Fibroblast of skin of left quadriceps (primary cell): ENCODE measurements at places on chromosomes 1 and 21.

DNA sequence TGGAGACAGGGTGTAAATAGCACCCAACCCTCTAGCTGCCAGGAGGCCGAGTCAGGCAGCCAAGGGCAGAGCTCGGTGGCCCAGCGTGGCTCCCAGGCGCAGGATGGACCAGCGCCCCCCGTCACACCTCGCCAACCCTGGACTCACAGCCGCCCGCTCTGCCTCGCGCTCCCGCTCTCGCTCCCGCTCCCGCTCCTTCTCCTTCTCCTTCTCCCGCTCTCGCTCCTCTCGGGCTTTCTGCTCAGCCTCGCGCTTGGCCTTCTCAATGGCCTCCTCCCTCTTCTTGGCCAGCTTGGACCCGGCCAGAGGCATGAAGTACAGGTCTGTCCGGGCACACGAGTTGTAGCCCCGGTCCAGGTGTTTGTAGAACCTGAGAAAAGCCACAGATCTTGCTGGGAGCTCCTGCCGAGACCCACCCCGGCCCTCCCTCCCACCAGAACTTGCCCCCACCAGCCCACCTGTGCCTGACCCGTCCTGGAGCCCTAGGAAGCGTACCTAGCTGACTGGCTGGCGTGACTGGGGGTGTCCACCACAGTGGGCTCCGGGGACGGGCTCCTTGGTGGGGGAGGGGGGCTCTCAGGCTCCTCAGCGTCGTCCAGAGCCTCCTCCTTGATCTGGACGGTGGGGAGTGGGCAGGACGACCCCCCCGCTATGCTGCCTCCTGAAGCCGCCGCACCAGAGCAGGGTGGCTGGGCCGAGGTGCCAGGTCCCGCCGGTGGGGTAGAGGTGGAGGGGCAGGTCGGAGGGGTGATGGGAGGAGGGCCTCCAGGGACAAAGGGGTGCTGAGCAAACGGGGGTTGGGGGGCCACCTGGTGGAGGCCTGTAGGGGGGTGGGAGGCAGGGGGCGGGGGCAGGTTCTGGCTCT is 41.9 kb downstream of the SLC45A1 start:
- DNase-seq, result no peak

- DNase-seq, result no peak
Observed at GRCh38 chr1:19138958-19139581, 71.0 kb downstream of the UBR4 start.

- DNase-seq, result no peak
Observed at GRCh38 chr1:207412845-207413244, 41.3 kb upstream of the CR2 start.

DNA sequence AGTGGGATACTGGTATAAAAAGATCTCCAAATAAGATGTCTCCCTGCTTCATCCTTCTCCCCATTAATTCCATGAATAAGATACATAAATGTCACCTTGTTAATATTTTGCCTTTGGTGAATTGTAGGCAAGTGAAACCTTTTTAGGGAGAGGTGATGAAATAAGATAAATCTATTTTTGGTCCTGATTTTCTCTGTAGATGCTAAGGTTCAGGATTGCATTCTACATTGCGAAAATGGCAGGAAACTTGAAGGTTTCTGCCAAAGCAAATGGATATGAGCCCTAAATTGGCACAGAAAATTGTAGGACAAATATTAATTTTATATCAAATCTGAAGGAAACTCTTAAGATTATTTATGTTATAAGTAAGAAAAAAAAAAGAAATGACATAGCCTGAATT is 107.1 kb downstream of the PLPPR4 start:
- DNase-seq, result no peak

DNA sequence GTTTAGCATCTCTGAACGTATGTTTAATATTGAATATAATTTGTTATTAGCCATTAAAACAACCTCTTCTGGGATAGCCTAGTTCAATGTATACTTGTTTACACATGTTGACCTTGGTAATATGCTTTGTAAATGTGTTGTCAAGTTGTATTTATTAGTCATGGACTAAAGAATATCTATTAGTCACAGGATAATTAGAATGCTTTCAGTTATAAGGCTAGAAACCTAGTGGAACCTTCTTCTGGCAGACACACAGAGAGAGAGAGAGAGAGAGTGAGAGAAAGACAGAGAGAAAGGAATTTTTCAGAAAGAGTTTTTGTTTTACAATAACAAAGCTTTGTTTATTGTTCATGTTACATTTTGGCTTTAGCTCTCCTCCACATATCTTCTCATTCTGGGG is 181.1 kb upstream of the APP start:
- DNase-seq, result no peak

- DNase-seq, result no peak
Observed at GRCh38 chr1:47680815-47681475, 243.1 kb downstream of the FOXD2 start.

DNA sequence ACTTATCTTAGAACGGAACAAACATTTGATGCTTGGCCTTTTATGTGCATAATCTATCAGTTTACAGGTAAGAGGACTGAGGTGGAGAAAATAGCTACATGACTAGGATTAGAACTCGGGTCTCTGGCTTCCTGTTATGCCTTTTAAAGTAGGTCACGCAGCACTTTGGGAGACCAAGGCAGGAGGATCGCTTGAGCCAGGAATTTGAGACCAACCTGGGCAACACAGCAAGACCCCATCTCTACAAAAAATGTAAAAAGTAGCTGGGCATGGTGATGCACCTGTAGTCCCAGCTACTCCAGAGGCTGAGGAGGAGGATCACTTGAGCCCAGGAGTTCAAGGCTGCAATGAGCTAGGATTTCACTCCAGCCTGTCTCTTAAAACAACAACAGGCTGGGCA is 81.9 kb upstream of the AKT3 start:
- DNase-seq, result no peak

DNA sequence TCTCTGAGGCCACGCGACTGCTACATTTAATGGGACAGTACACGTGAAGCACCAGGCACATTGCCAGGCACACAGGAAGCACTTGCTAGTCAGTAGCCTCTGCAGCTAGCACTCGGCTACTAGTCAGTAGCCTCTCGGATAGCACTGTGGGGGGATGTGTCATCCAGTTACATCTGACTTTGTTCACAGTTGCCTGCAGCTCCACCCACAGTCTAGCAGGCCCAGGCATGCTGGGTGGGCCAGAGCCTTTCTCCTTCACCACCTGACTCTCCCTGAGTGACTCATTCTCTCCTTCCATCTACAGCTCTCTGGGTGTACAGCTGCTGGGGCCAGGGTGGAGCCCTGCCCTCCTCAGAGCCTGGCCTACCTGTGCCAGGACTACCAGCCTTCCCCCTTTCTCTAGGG is 51.5 kb downstream of the PTPRF start:
- peak; percentile 76 for DNase-seq

DNA sequence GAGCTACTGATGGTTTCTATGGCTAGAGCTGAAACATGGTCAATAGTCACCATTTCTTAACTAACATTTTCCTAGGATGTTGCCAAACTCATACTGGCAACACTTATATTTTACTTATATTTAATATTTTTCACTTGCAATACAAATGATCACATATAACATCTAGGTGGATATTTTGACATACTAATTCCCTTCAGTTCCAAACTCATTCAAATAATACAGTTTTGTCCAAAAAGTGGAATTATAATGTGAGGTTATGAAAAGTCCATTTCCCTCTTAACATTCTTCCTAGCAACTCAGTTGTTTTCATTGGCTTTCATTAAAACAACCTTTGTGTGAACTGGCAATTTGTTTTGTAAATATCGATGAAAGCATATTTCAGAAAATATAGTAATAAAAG is 16.0 kb downstream of the SPAG17 start:
- DNase-seq, result no peak

GRCh38 chr21:16047904-16048303 is 318.1 kb downstream of the USP25 start:
- DNase-seq, result peak; percentile 84

GRCh38 chr21:32585970-32586369 is 647 bp upstream of the TCP10L start:
- no peak for DNase-seq

- peak; percentile 24 for DNase-seq
Observed at GRCh38 chr1:3319874-3320245, 134.6 kb upstream of the ARHGEF16 start.

- DNase-seq, result no peak
Observed at GRCh38 chr21:38293113-38293512, 36.3 kb downstream of the KCNJ15 start.

DNA sequence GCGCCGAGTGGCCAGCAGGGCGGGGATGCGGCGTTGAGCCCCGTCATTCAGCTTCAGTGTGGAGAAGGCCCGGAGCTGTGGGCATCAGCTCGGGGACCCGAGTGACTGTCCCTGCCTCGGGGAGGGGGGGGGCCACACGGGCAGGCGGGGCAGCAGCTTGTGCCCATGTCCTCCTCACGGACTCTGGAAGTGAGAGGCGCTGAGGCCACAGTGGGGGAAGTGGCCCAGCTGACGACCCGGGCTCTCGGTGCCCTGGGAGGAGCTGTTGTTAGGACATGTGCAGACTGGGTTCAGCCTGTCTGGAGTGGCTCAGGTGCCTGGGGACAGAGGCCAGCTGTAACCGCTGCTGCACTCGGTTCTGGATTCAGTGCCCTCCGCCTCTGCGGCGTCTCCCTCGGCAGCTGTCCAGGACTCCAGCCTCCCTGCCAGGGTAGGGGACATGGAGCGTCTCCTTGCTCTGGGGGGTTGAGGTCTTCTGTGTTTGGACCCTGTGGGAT is 71.1 kb downstream of the SKI start:
- DNase-seq, result no peak

DNA sequence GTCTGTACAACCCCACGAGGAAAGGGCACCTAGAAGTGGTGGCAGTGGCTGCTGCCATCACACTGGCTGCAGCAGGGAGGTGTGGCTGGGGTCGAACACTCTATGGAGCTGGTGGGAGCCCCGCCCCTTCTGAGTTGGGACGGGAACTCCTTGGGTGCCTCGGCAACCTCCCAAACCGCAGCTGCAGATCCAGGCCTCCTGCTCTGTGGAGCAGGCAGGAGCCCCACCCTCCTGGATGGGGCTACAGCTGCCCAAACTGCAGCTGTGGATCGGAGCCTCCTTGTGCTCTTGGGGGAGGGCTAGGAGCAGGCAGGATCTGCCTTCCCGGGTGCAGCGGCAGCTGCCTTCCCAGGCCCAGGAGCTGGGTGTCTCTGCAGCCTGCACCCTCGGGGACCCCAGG is 38.9 kb upstream of the TARDBP start:
- DNase-seq, result peak; percentile 21

DNA sequence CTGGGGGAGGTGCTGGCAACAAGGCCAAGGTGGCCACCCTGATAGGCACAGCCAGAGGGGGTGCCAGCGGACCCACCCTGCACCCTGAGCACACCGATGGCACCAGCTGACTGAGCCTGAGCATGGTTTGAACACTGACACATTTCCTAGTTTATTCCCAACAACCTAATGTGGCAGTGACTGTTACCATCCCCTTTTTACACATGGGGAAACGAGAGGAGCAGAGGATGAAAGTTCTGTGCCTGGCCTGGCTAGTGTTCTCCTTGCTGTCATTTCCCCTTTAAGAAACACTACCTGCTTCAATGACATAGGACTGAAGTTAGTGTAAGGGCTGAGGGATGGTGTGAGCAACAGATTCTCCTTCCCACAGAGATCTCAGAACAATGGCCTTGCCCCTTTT is 15.3 kb downstream of the CLDN14 start:
- no peak for DNase-seq

DNA sequence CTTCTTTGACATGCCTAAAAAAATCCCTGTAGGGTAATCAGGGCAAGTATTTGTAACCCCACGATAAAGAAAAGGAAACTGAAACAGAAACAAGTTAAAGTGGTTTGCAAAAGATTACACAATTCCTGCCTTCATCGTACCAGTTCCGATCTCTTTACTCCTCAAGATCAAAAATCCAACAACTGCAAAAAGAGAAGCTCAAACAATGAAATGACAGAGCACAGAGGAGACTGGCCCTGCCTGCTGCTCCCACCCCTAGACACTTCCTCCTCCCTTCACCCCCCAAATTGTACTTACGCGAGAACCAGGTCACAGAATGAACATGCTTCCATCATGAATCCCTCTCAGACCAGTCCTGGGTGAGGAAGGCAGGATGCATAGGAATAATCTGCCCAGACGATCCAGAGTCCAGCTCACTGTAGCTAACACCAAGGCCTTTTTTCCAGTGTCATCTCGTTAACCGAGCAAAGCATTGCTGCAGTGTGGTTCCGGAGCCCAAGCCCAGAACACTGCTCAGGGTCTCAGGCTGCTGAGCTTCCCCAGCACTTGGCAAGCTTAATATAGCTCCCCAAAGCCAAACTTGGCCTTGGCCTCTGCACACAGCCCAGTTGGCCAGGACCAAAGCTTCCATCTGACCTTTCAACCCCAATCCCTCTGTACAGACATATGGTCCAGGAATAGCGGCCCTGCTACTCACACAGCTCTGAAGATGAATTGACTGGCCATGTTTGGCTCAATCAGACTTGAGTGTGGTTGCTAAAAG is 20.3 kb downstream of the RXRG start:
- no peak for DNase-seq
